Panc1 (cell line): ENCODE measurements at places on chromosomes 7 and 10.

- no peak for DNase-seq
Measured at GRCh38 chr7:158061884-158062656, 525.6 kb downstream of the PTPRN2 start.

- no peak for DNase-seq
Measured at GRCh38 chr10:44769450-44769849, 141.7 kb upstream of the TMEM72 start.

DNA sequence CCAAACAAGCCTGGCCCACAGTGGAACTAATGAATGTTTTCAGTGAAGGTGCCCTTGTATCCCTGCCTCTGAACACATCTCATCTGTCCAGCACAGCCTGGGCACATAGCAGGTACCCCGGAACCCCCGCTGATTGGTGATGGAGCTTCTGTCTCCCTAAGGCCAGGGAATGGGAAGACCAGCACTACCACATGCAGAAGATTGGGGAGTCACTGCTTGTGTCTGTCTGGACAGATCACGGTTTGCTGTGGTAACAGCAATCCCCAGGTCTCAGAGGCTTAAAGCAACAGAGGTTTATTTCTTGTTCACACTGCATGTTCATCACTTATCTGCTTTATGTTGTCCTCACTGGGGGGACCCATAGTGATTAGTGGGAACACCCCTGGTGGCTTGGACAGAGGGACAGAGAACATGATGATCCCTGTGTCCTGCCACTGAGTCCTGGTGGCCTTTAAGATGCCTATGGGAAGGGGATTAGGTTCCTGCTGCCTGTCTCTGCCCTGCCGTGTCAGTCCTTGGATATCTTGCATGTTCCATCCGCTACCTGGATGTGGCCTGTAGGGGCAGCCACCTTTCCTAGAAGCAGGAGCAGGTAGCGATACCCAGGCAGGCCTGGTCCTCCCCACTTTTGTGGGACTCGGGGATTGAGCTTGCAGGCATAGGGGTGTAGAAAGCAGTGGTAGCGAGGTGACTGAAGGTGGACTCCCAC lies 3.6 kb downstream of the TSPAN14 start:
- DNase-seq = no peak

- no peak for DNase-seq
Measured at GRCh38 chr10:102435133-102435497, 2.7 kb upstream of the CUEDC2 start.

DNA sequence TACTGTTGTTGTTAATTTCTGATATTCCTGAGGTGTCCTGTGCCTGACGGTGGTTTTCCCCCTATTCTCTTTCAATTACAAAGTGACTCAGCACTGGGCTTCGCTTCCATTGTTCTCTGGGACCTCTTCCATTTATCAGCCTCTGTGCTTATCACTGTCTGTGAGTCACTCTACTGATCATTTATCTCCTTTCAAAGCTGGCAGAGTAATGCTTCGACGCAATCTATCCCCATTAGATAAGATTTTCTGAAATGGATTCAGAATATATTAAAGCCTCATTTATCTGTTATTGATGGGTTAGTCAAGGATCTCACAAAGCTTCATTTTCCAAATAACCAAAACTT lies 679.2 kb downstream of the SDK1 start:
- DNase-seq = no peak

- DNase-seq = no peak
Measured at GRCh38 chr10:123148414-123149161, 652 bp downstream of the HMX2 start.

DNA sequence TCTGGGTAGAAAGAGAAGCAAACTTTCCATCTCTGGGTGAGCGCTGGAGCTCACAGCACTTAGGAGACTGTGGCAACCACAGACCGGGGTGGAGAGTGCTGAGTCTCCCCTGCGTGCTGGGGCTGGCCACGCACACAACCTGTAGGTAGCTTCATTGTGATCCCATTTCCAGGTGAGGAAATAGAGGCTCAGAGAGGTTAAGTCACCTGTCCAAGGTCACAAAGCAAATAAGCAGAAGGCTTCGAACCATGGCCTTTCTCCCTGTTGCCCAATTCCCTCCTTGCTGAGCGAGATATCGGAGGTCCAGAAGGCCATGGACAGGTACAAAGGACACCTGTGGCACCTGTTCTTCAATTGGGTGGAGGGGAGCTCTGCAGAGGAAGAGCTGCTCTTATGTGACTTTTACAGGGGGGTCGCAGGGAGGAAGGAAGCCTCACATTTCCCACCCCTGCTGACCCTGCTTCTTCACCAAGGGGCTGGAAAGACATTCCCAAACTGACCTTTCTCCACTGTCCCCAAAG lies 39.4 kb downstream of the ZCCHC24 start:
- no peak for DNase-seq

DNA sequence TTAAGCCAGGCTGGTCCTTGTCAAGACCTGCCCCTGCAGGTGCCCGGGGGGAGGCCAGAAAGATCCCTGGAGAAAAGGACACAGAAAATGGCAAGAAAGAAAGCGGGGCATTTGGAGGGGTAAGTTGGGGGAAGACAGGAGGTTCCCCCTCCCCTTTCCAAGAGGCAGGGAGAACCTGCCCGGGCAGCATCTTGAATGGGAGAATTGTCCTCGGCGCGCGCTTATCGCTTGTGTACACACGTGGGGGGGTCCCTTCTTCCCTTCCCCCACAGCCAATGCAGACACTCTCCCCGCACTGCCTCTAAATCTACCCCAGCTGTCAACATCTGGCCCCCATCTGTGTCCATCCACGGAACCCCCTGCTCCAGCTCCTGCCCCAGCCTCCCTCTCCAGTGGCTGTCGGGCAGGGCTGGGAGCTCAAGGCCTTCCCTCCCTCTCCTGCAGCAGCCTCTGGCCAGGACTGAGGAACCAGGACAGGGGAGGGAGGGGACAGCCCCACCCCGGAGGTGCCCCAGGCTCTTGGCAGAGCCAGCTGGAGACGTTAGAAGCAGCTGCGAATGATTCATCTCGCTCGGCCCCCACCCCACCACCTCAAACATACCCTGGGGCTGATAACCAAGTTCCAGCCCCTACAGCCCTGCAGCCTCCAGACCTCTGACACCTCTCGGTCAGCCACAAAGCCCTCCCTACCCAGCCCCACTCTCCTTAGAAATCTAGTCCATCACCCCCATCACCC lies 25.3 kb downstream of the EPHB4 start:
- peak; percentile 78 for DNase-seq

DNA sequence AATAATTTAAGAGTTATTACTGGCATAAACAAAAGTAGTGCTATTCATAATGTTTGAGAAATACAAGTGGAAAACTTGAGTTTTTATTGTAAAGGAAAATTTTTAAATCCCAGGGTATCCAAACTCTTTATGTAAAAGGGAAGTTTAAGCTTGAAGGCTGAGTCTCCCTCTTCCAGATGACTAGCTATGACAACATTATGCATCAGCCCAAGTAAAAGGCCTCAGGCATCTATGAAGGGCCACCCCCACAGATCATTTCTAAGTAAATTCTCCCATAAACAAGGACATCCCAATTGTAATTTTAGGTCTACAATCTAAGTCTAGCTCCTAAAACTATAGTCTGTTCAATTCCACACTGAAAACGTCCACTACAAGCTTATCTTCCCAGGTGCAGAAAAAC lies 166.2 kb upstream of the STEAP1 start:
- DNase-seq = no peak

DNA sequence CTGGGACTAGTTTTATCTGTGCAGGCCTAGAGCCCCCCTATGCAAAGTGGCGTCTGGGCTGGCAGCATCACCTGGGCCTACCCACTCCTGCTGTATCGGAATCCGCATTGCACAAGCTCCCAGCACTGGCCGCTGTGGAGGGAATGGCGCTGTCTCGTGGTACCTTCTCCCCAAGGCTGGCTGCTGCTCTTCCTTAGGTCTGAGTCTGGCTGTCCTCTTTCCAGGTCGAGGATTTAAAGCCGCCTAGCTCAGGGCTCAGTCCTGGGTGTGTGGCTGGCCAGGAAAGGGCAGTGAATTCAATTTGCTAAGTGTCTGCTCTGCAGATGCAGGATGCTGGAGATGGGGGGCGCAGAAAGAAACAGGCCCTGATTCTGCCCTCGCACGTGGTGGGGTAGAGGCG lies 44.7 kb downstream of the MGMT start:
- no peak for DNase-seq

DNA sequence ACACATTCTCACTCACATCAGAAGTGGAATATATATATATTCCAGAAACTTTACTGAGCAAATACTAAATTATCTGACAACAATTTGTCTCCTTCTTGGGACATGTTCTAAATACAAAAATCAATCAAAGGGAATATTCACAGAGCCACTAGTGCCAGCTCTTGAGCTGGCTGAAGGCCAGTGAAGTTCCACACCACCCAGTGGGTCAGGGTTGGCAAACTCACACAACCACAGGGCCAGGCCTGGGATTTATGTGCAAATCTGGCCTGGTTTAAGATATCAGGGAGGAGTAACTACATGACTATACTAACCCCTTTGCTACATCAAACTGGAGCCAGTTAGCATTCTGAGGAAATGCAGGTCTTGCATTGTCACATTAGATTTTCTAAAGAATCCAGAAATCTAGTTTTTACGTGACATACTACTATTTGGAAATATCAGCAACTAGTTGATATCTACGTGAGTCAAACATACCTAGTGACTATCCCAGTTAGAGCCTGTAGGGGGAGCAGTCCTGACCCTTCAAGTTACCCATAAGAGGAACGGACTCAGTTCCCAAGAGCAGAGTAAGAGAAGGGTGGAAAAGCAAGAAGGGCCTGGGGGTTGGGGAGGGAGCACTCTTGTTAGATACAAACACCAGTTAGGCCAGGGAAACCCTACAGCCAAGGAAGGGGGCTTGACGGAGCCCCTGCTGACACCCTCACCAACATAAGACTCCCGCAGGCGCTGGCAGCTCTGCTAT lies 600.4 kb downstream of the KCNMA1 start:
- peak; percentile 24 for DNase-seq

- DNase-seq = no peak
Measured at GRCh38 chr10:46239247-46239646, 47.5 kb upstream of the ANTXRL start.

DNA sequence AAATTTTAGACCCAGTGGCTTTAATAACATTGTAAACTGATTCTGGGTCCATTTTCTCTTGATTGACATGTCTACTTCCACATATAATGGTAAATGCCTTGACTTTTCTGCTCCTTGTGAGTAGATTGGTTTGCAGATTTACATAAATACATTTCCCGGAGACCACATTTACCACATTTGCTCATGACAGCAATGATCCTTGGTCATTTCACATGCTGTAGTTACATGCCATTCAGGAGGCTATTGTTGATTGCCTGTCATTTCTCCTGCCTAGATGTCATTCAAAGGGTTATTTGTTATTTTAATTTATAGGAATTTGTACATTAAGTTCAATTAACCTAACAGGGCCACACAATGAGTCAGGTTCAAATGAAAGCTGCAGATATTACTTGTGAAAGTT lies 280.5 kb downstream of the CNTNAP2 start:
- DNase-seq = no peak

- no peak for DNase-seq
Measured at GRCh38 chr10:114541081-114541796, 116.8 kb downstream of the ABLIM1 start.

GRCh38 chr7:108222236-108222892 lies 92.2 kb upstream of the LAMB4 start:
- no peak for DNase-seq

GRCh38 chr7:47218378-47219176 lies 363.3 kb downstream of the TNS3 start:
- no peak for DNase-seq

- DNase-seq = no peak
Measured at GRCh38 chr7:111820121-111820520, 257.8 kb upstream of the IMMP2L start.

- no peak for DNase-seq
Measured at GRCh38 chr7:4998244-4998643, 39.3 kb upstream of the MMD2 start.

DNA sequence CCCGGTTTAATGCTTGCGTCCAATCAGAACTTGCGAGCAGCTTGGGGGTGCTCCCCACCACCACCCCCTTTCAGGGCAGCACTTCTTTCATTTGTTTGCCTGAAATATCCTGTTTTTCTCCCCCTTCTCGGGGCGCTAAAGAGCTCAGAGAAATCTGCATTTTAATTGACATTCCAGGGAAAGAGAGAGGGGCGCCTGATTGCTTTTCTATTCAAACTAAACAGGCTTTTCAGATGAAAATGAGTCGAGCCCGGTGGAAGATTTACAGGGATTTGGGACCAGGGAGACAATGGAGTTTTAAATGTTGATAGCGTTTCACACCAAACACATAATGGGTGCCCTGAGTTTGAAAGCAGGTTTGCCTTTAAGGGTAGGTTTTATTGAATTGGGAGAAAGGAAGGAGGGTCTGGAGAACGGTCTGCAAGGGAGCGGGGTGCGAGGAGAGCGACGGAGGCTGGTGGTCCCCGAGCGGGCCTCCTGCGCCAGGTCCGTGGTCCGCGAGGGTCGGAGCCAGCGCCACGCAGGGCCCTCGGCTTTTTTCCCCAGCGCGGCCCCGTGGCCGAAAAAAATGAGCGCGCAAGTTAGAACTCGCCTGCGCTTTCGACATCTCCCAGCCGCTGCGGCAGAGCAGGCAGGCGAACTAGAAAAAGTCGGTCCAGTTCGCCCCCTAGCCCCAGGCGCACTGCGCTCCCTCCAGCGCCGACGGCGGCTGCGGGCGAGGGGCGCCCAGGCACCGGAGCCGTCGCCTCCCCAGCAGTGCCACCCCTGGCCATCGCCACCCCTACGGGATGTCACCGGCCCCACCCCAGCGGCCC lies 1.3 kb downstream of the FGFR2 start:
- DNase-seq = no peak

GRCh38 chr10:24683554-24683953 lies 40.1 kb downstream of the ARHGAP21 start:
- no peak for DNase-seq

- no peak for DNase-seq
Measured at GRCh38 chr10:11448190-11448544, 163.3 kb downstream of the USP6NL start.

GRCh38 chr7:130940326-130940725 lies 206.3 kb upstream of the KLF14 start:
- no peak for DNase-seq

- no peak for DNase-seq
Measured at GRCh38 chr7:93646538-93646937, 72.0 kb upstream of the CALCR start.

DNA sequence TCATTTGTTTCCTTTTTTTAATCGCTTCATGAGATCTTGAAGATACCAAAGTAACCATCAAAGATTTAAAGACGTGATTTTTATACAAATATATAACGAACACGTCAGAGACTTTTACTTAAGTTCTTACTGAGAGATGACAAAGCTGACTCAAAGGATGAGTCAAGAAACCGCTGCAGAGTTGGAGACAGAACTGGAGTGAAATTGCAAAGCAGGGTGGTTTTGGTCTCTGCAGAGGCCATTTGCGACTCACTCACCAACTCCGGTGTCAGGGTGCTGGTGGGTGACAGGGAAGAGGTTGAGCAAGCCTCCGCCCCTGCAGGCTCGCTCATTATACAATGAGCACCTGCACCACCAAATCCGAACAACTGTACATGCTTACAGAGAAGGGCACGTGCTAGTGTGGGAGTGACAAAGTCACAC lies 75.2 kb downstream of the DNAJB6 start:
- DNase-seq = no peak
